ENCODE measurements at places on chromosomes 2 and 18.

DNA sequence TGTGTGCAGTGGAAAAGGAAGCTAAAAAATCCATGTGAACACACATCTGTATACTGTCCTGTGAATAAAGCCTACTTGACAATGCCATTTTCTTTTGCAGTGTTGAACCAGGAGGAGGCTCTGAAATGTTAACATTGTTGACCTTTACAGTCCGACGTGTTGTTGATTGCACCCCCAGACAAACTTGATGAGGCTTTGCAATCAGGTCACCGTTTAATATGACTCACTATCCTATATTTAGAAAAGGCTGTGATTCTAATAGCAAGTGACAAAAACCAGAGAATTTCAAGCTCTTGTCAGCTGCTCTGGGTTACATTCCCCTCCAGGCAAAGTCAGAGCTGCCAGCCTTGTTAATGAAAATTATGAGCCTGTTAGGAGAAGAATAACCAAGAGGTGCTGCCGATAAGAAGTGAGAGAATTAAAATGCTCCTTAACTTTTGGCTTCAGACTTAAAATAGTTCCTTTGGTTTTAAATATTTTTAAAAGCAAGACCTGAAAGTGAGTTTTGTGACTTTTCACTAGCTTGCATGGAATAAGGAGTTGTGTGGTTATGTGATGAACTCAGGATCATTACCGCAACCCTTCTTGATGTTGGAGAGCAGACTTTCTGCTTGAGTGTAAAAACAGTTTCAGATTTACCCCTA, 162.1 kb downstream of the QPCT start:
- DNase-seq: no peak

GRCh38 chr2:133171393-133172004, 396.8 kb downstream of the NCKAP5 start:
- DNase-seq: no peak

DNA sequence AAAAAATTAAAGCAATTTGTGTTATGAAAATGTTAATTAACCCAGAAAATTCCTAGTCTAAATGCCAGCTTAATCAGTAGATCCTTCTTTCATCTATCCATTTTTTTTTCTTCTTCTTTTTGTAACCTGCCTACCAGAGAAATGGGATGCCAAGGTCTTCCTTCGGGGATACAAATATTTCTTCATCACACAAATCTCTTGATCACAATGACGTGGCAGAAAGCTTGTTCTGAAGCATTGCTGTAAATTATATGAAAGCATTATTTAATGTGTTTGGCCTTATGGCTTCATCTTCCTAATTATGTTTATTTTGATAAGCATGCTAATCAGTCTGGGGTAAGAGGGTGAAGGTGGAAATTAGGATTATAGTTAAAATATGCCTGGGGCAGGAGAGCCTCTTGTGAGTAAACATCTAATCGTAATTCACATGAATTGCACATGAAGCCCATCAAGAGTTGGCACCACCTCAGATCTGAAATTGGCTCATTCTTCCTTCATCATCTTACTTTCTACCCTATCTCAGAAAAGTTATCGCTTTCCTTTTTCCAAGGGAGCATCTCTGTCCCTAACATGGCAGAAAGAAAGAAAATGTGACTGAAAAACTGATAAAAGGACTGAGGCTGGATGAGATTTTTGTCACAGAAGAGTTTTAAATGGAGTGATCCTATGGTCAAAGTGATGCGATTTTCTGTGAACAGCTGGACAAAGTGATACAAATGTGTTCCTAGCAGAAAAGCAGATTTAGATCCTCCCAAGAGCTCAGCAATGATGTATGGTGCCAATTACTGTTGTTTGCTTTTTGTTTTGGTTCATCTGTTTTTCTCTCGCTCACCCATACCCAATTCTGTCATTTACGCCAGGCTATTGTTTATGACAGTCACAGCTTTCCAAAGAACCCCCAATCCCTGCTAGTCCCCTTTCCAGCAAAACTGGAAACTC, 76.9 kb upstream of the PMAIP1 start:
- no peak for DNase-seq

DNA sequence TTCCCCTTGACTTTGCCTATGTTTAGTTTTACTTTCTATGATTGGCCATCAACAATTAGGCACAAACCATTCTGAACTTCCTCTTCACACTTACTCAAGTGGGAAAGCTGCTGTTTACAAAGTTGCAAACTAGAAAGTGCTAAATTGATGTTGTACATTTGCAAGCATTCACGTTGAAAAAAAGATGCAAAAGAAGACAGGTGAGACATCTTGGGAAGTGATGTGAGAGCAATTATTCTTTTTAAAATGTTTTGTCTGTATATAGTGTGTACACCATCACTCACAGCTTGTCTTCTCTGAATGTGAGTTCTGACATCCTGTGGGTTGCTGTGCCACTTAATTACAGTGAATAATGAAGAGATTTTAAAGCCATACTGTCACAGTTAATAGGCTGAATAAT, 874.1 kb upstream of the LRATD1 start:
- no peak for DNase-seq

DNA sequence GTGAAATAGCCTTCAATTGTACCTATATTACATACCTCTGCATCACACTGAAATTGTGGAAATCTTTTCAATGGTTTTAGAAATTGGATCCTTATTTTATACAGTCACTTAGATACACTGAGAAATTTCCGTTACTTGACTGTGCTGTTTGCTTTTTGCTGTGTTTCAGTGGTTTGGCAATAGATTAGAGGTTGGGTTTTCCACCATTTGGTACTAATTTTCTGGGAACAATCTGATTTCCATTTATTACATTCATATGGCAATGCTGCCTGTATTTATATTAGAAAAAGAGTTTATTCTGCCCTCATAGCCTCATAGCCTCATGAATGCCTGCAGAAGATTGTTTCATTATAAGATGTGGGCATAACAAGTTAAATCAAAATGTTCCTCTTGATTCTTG, 285.0 kb downstream of the GULP1 start:
- DNase-seq: no peak

- DNase-seq: no peak
These were observed 7.5 kb downstream of the SUCLG1 start for GRCh38 chr2:84451579-84451978.

DNA sequence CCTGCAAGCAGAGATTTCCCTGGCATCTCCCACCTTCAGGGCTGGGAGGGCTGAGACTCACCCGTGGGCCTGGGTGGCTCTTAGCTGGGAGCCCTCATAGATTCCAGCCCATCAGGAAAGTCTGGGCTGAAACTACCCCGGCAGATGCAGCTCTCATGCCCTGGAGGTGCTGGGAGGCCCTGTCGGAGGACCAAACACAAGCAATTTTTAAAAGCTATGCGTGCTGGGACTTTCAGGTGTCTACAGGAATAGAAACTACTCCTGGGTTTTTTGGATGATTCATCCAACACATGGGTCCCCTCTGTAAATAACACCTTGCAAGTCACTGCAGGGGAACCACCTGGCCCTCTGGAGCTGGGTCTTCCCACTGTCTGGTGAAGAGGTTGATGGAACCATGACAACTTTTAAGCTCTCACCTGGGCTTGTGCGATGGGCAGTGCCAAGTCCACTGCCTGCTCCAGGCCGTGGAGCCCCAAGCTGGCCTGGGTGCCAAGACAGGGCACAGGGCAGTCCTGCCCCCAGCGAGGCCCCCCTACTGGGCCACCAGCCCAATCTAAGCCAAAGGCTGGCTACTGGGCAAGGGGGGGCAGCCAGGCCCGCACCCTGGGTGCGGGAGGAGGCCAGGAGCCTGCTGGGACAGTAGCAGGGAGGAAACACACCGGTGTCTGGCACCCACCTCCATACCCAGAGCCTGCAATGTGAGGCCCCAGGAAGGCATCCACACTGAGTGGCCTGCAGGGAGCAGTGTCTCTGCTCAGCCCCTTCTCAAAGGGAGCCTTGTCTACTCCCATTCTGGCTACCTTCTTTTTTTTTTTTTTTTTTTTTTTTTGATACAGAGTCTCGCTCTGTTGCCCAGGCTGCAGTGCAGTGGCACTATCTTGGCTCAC, 1.1 kb upstream of the GPR55 start:
- no peak for DNase-seq

- no peak for DNase-seq
These were observed 44.7 kb downstream of the POMC start for GRCh38 chr2:25123682-25124081.

DNA sequence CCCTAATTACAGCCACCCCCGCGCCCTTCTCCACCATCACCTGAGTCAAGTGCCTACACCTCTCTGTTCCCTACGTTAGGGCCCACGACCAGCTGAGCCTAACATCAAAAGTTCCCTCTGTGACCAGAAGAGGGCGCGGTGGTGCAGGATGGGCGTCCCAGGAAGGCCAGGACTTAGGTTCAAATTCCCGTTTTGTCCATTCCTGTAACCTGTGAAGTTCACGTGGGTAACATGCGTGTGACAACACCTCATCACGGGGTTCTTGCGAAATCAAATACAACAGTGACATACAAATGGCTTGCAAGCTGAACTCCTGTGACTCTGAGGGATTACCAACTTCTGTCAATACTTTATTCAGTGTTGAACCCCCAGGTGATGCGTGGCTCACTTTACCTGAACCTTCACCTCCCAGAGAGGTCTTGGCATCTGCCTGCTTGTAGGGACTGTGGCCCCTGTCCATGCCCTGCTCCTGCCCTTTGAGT, 207.9 kb downstream of the ARL4C start:
- no peak for DNase-seq

GRCh38 chr2:139124271-139124670, 344.1 kb upstream of the NXPH2 start:
- DNase-seq: no peak

GRCh38 chr2:120476141-120476540, 130.2 kb downstream of the INHBB start:
- DNase-seq: no peak

DNA sequence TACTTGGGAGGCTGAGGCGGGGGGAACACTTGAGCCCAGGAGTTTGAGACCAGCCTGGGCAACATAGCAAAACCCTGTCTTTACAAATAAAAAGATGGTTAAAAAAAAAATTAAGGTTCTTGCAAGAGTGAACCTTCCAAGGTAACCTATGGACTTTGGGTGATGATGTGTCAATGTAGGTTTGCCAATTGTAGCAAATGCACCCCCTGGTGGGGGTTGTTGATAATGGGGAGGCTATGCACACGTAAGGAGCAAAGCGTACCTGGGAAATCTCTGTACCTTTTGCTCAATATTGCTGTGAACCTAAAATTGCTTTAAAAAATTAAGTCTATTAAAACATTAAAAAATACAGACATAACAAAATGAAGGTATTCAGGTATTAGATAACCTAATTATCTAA, 70.4 kb downstream of the CWC22 start:
- DNase-seq: no peak

DNA sequence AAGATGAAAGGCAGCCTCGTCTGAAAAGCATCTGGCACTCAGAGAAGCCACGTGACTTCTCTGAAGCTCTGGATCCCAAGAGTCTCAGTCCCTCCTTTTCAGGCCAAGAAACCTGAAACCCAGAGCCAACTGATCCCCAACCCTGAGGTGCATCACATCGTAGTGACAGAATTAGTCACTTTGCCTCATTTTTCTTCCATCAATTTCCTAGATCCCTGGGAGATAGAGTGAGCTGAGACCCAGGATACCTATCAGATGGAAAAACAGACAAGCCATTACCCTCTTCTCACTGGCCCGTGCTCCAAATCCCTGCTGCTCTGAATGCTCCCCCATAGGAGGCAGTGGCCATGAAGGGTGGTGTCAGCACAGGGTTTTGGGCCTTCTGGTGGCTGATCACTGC, 113.1 kb downstream of the ALK start:
- DNase-seq: no peak

DNA sequence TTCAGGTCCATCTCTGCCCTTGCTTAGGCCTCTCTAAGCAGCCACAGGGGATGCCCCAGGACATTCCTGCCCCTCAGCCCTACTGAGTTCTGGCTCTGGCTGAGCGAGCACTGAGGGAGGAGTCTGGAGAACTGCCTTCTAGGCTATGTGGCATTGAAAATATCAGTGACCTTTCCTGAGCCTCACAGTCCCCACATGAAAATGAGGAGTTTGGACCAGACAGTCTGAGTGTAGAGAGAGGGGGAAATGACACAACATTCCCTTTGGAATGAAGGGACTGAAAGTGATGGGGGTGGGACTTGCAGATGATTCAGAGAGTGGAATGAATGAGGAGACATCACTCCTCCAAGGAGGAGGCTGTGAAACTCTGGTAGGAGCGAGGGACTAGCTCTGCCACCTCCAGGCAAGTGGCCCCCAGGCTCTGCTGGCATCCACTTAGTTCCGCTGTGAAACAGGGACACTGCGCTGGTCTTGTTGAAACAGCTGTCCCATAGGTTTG, 8.0 kb downstream of the TNS1 start:
- DNase-seq: no peak

- no peak for DNase-seq
These were observed 56.4 kb upstream of the OTOF start for GRCh38 chr2:26534098-26534864.

DNA sequence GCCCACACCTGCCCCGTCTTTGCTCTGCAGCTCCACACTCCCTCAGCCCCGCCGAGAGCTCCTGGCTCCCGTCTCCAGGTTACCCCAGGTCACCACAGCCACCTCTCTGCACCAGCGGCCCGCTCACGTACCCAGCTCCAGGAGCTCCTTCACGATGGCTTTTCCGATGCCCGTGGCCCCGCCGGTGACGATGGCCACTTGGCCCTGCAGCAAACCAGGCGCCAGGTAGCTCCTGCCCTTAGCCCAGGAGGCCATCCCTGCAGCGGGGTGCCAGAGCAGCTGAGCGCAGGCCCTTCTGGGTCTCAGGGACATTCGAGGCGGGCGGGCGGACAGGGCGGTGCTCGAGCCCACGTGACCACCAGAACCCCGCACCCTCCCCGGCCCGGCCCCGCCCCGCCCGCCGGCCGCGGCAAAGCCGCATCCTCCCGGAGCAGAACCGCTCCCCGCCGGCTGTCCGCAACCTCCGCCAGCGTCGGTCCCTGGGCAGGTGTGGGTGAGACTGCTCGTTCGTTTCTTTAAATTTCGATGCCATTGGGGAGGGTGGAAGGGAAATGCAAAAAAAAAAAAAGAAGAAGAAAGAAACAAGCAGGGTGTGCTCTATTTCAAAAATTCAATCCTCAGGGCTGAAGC, at the start of the genes PECR and TMEM169:
Gene PECR (minus strand): TSS at position 323 of the 630 bp plus-strand sequence. CDS start 68 bp downstream, at position 255.
Gene TMEM169 (plus strand): TSS at position 433 of the 630 bp plus-strand sequence. CDS start 14,045 bp downstream, outside the sequence.
- DNase-seq: no peak

- DNase-seq: no peak
These were observed 279.6 kb downstream of the TXNL1 start for GRCh38 chr18:56358608-56359280.

DNA sequence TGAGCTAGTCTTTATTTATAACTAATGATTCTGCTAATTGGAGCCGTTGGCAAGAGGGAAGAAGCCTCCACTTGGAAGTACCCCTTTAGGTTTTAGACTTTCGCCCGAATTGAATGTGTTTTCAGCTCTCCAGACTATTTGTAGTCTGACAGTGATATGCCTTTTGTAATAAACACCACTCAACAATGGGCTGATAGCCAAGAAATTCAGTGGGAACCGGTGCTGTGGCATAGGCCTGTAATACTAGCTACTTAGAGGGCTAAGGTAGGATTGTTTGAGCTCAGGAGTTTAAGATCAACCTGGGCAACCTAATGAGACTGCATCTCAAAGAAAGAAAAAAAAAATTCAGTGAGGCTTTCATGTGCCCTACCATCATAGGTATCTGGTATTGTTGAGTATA, 13.6 kb upstream of the ZSCAN30 start:
- no peak for DNase-seq

- no peak for DNase-seq
These were observed 8.2 kb upstream of the APOB start for GRCh38 chr2:21052044-21052443.

- DNase-seq: no peak
These were observed 157.1 kb downstream of the BCL2 start for GRCh38 chr18:63162271-63163014.
